ENCODE measurements at places on chromosomes 6 and 20.

DNA sequence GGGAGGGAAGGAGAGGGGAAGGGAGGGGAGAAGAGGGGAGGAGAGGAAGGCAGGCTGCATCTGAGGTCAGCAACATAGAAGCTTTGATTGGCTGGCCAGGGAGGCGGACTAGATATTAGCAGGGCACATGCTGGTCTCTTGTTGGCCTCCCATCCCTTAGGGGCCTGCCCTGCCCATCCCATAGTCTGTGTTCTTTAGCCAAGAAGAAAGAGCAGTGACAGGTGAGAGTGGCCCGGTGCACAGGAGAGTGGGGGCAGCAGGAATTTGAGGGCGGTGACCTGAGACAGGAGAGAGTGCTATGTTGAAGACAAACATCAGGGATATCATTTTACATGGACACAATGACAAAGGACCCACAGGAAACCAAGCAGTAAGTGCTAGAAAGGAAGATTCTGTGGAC, 413.5 kb downstream of the SYNE1 start:
- DNase-seq: no peak

DNA sequence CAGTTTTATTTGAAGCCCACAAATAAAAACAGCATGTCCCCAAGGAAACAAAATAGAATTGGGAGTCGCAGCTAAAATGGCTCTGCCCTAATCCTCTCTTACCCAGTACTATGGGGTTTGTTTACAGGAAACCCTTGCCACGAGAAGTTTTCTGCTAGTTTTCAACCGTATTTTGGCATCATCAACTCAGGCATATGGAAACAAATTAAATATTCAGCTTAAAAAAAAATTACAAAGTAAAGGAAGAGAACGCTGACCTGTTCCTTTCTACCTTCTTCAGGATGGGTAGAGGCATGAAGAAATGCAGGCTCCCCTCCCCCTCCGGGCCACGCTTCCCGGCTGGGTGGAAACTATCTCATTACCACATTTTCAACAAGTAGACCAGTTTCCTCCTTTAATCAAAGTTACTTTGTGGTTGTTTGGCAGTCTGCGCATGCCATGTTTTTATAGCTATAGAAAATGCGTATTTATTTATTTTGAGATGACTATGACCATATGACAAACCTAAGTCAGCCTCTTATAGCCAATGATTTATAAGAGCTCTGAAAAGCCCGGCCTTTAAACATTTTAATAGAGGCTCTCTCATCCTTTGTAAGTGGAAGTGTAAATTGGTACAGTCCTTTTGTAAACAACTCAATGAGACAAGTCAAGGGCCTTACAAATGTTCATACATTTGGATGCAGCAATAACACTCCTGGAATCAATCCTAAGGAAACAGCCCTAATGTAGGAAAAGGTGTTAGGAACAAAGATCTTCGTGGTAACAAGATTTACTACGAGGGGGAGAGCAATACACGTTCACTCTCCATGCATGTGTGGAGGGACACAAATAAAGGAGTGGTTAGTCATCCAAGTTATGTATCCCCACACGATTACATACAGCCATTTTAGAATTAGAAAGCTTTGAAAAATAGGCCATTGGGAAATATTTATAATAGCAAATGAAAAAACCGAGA, 16.1 kb upstream of the ZNF217 start:
- DNase-seq: peak; percentile 74

- peak; percentile 29 for DNase-seq
Measured at GRCh38 chr6:151494235-151494935, 568 bp downstream of the CCDC170 start.

- no peak for DNase-seq
Measured at GRCh38 chr6:150470960-150471665, 102.3 kb downstream of the IYD start.

DNA sequence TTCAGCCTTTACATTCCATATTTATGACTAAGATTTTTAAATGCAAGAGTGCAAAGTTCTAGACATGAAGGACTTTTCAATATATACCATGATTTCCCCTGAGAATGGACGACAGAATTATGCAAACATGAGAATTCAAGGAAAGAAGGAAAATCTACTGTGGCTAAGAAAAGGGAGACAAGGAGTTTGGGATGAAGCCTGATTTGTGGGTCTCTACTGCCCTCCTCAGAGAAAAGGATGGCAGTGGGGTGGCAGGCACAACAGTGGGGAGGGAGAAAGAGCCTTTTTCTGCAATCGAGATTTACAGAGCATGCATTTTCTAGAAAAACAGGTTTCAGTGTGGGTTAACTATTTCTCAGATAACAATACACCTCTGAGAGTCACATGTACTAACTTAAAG, 466.9 kb upstream of the NRSN1 start:
- no peak for DNase-seq

GRCh38 chr6:27275025-27275956, 27.8 kb downstream of the PRSS16 start:
- no peak for DNase-seq

DNA sequence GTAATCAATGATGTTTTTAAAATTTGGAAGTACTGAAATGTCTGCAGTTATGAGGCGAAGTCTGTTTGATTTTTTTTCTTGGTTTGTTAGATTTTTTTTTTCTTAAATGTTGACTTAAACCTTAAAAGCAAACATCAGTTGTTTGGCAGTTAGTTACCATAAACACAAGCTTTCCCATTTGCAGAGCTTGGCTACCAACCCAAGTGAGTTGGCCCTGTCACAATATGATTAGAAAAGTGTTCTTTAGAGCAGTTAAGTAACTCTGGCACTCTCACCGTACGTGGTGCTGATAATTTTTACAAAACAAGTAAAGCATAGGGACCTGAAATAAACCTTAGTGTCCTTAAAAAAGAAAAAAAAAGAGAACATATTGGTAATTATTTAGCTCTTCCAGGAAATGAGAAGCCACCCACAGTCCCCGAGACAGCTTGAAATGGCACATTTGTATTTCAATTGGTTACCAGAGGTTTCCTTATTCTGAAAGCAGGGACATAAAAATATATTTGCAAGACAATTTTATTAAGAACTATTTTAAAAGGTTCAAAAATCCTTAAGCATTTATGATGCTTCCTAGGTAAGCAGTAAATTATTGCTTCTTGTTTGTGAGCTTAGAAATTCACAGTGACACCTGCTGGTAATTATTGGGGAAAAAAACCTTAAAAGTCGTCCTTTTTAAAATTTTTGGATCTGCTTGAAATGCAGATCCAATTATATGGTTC, 3.9 kb downstream of the HEY2 start:
- DNase-seq: no peak

DNA sequence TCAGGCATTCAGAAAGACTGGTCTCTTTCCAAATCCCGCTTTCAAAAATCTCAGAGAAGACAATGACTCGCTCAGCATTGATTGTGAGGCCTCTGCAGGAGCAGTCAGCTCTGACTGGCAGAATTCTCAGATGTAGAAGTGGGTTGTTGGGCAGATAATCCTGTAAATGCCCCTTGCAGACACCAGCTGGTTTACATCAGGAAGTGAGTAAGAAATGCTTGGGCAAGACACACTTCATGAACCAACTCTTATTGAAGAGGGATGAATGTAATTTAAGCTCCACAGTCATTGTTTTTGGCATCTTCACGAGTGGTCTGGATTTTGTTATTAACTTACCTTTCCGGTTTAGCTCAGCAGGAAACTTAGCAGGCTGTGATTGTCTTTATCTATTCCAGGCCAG, 166.6 kb downstream of the PLCB4 start:
- DNase-seq: no peak

DNA sequence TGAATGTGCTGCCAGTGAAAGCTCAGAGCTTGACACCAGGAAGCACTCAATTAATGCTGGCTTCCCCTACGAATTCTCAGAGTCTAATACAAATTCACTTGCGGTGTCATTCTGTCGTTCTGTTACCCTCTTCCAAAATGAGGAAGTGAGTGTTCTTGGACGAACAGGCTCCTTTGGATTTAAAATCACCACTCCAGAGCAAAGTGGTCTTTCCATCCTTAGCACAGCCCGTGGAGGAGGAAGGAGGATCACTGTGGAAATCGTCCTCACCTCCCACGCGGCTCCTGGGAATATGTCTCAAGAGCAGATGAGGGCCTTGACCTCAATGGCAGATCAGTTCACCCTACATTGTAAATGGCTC, 41.7 kb downstream of the RIOK1 start:
- no peak for DNase-seq

DNA sequence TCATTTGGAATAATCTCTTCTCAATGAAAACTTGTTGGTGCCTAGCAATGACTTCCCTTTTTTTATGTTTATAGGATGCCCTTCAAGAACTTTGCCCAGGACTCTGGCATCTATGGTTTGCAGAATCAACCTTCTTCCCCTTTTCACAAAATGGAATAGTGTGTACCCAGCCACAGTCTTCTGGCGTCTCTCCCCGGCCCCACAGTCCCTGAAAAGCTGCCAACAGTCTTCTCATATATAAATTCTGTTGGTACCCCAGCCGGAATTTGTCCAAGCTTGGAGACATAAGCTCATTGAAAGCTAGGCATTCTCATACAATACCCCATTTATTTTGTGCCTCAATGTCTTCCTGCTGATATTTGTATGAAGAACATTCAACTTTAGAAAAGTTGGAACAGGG, 26.4 kb upstream of the MCM3 start:
- no peak for DNase-seq

- peak; percentile 95 for DNase-seq
Measured at GRCh38 chr6:34223956-34224940, 12.4 kb upstream of the HMGA1 start.

- DNase-seq: peak; percentile 60
Measured at GRCh38 chr20:46545077-46545826, 5.2 kb downstream of the OCSTAMP start.

DNA sequence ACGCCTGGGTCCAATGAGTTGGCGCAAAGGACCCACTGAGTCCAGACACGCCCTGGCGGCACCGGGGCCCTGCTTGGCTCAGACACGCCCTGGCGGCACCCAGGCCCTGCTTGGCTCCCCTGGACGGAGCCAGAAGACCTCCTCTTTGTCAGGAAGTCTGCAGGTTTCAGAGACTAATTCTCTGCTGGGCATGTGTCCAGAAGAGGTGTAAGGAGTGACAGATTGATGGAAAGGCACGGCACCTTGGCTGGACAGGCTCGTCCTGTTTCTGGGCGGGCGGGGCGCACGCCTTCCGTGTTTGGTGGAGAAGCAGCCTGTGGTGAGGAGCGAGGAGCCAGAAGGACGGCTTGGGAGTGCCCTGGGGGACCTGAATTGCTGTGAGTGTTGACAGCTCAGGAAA, 23.1 kb upstream of the DACT2 start:
- DNase-seq: no peak

- DNase-seq: no peak
Measured at GRCh38 chr6:53439556-53439955, 90.8 kb upstream of the ELOVL5 start.

GRCh38 chr6:38187811-38188590, 368.5 kb downstream of the ZFAND3 start:
- no peak for DNase-seq

Data from activated naive CD8-positive, alpha-beta T cell treated with anti-CD3 and anti-CD28 coated beads for 36 hours (primary cell).